ENCODE measurements at places on chromosomes 6 and 20.

DNA sequence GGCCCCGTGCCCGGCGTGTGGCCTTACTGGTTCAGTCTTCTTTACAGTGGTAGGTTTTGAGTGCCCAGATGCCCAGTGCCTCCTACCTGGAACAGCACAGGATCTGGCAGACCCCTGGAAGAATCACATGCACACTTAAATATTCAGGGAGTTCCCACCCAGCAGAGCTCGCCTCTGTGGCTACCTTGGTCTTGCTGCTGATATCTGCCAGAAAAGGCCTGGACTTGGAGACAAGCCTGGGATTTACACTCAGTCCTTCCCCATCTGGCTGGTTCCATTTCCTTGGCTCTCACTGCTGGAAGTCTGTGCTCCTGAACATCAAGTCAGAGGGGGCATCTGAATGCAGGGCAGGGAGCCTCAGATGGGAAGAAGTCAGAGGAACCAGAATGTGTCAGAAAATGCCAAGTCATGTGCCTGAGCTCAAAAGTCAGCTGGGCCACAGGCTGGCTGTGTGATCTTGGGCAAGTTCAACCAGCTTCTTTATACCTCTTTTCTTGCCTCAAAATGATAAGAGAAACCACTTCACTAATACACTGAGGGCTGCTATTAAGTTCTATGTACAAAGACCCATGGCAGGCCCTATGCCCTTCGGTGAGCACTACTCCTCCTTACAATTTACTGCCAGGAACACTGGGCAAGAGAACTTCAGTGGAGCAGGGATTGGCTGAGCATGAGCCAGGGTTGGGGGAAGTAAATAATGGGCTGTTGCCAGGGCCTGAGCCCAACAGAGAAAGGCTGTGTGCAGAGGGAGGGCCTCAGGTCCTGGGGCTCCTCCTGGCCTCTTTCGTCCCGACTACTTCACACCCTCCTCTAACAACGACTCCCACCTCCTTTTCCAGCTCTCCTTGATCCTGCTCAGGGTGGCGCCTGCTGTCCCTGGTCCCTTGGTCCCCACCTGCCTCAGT lies 158.1 kb upstream of the PROKR2 start:
- no peak for DNase-seq

DNA sequence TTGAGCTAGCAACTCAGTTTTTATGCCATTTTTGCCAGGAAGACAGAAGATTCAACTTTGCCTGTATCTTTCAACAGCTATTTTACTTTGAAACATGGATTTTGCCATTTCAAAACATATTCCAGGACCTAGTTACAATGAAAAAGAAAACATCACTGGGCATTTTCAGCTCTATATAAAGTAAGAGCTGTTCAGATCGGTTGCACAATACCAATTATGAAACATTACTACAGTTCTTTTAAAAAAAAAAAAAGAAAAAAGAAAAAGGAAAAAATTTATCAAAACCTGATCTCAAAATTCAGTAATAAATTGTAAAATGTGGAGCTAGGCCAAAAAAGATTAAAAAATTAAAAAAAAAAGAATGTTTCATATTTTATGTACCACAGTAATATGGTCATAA lies 15.6 kb downstream of the BCLAF1 start:
- no peak for DNase-seq

DNA sequence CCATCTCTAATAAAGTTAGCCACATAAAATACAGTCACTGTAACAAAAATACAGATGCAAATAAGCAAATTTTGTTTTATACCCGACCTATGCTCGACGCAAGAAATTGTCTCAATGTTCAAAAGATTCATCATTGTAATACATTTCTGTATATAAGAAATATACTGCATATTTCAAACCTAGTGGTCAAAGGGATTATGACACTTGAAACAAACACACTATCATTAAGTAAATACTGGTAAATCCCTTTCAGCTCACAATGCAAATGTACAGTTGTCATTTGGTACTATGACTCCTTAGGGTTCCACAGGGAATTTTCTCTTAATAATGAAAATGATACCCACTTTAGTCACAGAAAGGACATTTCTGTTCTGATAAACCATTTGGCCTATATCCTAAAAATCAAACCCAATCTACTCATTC lies 2.2 kb downstream of the HIVEP2 start:
- DNase-seq = peak; percentile 46

GRCh38 chr6:117483004-117483644 lies 650 bp downstream of the DCBLD1 start:
- peak; percentile 8 for DNase-seq

DNA sequence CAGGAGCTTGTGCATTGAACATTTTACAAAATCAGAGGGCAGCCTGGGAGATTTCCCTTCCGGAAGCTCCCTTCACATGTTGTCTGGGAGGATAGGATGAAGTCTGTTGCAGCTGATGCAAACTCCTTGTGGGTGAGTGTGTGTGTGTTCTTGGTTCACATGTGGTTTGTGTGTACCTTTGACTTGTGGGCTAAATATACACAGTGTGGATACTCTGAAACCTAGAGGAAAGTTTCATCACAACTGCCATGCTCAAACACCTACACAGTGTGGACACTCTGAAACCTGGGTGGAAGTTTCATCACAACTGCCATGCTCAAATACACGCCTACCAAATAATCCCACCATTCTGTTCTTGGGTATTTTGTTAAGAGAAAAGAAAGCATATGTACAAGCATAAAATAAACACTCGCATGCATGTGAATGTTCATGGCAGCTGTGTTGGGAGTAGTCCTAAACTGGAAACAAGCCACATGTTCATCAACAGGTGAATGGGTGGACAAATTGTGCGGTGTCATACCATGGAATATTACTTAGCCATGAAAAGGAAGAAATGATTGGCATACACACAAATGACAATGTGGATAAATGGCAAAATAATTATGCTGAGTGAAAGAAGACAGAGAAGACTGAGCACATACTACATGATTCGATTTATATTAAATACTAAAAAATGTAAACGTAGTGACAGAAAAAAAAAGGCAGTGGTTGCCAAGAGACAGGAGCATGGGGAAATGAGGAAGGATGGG lies 1.8 kb downstream of the SCP2D1 start:
- DNase-seq = no peak
